ENCODE measurements at places on chromosomes 13 and 19.

DNA sequence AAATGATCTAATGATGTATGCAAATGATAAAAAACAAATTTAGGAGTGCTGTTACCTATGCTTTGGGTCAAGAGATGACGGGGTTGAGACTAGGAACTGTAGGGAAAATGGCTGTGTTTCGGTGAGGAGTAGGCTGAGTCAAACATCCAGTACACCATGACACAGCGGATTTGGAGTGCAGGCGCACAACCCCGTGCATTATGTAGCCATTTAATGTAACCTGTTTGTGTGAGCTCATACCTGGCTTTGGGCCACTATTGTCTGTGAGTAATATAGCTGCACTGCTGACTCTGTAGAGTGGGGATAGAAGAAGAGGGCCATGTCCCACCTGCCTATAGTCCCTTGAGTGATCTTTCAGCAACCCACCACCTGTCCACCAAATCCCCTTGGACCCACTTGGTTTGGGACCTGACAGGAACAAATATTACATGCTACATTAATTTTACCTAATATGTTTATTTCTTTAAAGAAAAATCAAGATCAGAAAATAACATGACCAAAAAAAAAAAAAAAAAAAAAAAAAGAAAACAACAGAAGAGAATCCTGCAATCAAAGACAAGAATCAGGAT, 95.5 kb upstream of the KLHL1 start:
- DNase-seq = no peak

DNA sequence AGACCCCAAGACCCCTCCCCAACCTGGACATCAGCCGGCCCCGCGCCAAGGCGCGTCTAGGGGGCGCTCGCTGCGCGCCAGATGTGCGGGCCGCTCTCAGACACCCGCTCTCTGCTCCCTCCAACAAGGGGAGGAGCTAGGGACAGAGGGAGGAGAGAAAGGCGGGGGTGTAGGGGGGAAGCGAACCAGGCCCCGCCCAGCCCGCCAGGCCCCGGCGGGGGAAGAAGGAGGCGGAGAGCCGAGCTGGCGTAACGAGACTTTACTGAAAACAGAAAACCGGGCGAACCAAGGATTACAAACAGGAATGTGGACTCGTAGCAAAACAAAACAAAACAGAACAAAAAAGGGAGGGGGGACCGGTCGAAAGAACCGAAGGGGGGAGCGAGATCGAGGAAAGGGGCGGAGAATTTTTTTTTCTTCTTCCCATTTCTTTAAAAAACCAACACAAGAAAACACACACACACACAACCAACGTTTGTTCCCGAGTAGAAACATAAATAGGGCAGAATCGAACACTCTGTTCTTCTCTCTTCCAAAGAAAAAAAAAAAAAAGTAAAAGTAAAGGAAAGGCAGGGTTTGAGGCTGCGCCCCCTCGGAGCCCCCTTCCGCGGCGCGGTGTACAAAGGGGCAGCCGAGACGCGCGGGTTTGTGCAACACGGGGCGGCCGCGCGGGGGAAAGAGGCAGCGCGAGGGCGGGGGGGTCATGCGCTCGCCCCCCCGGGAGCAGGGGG, 1.7 kb downstream of the JUND start:
- peak; percentile 94 for DNase-seq

- DNase-seq = no peak
These were observed 24.3 kb downstream of the CEBPA start for GRCh38 chr19:33278023-33278402.

GRCh38 chr13:44449999-44450821, 76.6 kb downstream of the SERP2 start:
- no peak for DNase-seq

DNA sequence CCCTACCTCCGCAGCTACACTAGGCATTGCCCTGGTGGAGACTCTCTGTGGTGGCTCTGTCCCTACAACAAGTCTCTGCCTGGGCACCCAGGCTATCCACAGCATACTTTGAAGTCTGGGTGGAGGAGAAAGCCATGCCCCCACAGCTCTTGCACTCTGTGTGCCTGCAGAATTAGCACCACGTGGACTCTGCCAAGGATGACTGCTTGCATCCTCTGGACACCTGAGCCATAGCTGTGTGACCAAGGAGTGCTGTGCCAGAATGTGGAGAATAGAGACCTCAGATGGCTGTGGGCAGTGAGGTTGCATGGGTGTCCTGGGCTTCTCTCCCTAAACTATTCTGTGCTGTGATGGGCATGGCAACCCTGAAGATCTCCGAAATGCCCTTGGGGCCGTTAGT, 21.2 kb upstream of the MCF2L start:
- no peak for DNase-seq

DNA sequence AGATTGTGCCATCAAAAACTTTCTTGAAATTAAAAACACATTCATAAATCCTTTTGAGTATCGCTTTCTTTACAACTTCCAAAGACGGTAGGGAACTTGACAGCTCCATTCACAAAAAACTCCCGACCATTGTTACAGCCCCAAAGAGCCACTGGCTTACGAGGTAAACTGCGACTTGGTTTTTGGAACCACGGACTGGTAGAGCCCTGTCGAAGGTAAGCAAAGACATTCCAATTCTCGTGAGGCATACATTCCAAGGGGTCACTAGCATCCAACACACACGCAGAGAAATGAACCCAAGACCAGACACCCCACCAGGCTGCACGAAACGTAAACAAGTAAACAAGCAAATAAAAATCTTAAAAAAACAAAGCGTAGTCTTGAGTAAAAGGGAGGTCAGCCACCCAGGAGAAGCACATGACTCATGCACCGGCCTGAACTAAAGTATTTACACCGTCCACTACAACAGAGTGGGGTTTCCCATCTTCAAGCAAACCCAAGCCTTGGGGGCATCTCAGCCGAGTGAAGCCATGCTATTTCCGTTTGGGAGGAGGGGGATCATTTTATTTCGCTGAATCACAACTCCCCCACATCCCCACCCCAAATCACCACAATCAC, 1.4 kb downstream of the BRD4 start:
- DNase-seq = peak; percentile 68

DNA sequence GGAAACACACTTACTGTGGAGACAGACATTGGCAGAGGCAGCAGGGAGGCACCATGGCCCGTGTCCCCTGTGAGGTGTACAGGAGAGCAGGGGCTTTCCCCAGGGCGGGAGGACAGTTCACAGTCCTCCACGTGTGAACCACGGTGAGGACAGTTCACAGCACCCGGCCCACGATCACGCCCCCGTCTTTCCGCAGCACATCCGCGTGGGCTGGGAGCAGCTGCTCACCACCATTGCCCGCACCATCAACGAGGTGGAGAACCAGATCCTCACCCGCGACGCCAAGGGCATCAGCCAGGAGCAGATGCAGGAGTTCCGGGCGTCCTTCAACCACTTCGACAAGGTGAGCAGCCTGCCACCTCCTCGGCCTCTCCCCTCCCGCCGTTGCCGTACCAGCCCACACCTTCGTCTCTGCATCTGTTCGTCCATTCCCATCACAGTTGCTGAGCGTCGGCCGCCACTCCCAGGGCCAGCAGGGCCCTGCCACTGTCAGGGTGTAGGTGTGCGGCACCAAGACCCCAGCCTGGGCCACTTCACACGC, 17.4 kb downstream of the CAPN12 start:
- DNase-seq = no peak

DNA sequence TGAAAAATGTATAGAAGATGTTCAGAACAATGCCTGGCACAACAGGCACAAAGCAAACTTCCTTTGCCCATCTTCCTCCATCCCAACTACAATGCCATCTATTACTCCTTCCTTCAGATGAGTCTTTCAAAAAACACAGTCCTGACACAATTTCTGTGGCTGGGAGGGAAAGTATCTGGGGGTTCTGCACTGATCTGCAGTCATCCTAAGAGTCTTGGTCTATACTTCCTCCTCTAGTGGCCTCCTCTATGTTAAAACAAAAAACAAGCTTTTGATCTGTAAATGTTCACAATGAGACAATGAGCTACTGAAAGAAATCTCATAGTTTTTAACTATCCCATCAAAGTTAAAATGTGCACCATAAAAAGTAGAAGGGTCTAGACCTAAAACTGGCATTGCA, 44.8 kb downstream of the USP12 start:
- no peak for DNase-seq

DNA sequence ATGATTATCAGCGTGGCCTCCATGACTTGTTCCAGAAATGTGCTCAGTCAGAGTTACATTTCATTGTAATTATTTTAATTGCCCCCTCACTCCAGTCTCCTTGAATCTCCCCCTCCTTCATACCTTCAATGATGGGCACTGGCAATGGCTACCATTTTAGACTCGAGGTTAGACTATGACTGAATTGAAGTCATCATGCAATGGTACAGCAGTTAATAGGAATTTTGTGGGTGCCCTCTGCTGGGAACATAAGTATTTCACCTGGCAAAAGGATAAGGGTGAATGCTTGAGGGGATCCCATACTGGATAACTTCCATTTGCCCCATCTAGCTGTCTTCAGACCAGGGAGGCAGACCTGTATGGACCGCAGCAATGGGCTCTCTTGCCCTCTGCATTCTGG, 32.2 kb upstream of the USP12 start:
- peak; percentile 12 for DNase-seq

DNA sequence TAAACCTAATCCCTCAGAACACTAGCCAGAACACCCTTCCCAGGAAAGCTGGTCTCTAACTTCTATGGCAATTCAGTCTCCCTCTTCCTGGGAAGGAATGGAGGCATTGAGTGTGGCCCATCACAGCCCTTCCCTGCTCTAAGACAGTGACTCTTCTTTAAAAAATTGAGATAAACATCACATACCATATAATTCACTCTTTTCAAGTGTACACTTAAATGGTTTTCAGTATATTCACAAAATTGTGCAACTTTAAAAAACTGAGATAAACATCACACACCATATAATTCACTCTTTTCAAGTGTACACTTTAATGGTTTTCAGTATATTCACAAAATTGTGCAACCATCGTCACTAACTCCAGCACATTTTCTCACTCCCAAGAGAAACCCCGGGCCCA, 116.5 kb downstream of the MIPEP start:
- no peak for DNase-seq

GRCh38 chr13:72166102-72166650, 299.2 kb upstream of the DACH1 start:
- DNase-seq = no peak

DNA sequence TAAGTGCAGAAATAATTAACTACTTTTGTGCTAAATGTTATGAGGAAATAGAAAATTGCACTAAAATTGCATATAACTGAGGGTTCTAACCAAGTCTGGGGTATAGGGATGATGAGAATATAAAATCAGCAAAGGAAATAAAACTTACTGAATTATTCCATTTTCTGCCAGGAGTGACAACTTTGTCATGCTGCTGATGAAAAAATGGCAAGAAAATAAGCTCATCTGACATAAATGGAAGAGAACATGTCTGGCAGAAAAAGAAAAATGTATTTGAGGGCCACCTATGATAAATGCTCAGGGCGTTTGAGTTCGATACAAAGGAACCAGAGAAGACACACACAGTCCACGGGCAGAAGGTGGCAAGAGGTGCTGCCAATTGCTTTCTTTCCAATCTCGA, 78.2 kb downstream of the LHFPL6 start:
- no peak for DNase-seq

GRCh38 chr13:21805733-21806132, 134.9 kb downstream of the FGF9 start:
- no peak for DNase-seq

DNA sequence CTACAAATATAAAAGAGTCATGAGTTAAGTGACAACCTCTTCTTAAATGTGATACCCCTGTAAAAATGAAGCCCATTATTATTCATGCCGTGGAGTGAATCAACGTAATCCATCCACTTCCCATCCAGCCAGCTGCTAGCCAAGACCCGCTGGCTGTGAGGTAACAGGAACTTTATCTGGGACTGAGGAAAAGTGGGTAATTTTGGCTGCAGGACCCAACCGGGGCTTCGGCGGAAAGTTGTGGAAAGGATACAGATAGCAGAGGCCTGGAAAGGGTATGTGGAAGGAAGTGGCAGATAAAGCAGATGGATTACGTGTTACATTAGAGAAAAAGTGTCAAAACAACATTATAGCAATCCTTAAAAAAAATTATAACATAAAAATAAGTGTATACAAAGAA, 48.3 kb downstream of the SLC7A1 start:
- no peak for DNase-seq

DNA sequence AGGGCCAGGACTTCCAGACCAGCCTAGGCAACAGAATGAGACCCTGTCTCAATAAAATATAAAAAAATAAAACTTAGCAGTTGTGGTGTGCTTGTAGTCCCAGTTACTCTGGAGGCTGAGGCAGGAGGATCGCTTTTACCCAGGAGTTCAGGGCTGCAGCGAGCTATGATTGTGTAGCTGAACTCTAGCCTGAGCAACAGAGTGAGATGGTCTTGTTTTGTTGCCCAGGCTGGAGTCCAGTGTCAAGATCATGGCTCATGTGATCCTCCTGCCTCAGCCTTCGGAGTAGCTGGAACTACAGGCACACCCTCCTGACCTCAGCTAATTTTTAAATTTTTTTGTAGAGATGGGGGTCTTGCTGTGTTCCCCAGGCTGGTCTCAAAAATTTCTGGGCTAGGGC, 4.3 kb upstream of the JUNB start:
- DNase-seq = no peak

GRCh38 chr13:30493658-30494381, 28.1 kb upstream of the HMGB1 start:
- DNase-seq = no peak

- DNase-seq = peak; percentile 31
These were observed 53.0 kb downstream of the PEPD start for GRCh38 chr19:33468361-33469170.

DNA sequence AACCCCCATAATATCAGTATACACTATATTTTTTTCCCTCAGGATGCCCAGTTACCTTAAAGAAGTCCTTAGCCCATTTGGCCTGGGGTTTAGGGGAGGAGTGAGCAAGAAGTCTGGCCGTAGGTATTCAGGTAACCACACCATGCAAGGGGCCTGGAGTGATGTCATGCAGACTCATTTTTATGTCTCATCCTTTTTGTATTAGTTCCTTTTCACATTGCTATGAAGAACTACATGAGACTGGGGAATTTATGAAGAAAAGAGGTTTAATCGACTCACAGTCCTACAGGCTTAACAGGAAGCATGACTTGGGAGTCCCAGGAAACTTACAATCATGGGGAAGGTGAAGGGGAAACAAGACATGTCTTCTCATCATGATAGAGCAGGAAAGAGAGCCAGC, 12.2 kb downstream of the TPP2 start:
- no peak for DNase-seq

- peak; percentile 82 for DNase-seq
These were observed 144.5 kb upstream of the ZNF536 start for GRCh38 chr19:30227661-30228112.

DNA sequence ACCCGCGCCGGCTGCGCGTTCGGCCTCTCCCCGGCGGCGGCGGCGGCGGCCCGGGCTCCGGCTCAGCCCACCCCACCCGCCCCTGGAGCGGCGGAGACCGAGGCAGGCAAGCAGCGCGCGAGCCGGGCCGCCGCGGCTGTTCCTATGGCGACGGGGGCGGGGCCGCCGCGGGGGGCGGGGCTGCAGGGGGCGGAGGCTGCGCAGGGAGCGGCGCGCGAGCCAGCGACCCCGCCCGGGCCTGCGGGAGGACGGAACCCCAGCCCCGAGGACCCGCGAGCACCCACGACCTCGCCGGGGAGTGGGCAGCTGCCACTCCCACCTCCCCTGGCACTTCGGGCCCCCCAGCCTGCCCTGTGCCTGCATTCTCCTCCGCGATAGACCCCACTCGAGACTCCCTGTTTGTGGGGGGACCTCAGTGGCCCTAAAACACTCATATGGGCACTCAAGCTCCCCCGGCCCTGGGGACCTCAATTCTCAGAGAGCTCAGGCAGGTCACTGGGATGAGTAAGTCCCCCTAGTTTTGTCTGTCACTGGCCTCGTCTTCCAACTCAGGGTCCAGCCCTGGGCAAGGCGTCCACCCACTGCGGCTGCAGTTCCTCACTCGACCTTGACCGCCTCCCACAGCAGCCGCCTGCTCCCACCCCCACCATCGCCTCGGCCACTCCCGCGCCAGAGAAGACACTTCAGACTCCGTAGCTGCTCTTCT, at the start of gene CTXN1:
CTXN1 (minus strand) TSS at position 115 of the 706 bp plus-strand sequence. CDS start 597 bp downstream, outside the sequence.
- peak; percentile 31 for DNase-seq

Data from AG10803 (cell line).